Left renal pelvis (tissue), 4 donors: ENCODE measurements at places on chromosomes 5 and 9. TPM values are rescaled to one million over a fixed set of nuclear protein-coding genes. Genes with fewer than 3 reads are reported as not detected.

GRCh38 chr9:137589441-137590122 lies 730 bp downstream of the ZMYND19 start:
- DNase-seq, result no peak

TTC16 gene
- polyA plus RNA-seq, result 0.34 TPM

TMC1 gene
- polyA plus RNA-seq, result 0.63 TPM

ELAVL2 gene
- 3.3 TPM for polyA plus RNA-seq

GRCh38 chr9:75866273-75866871 lies 24.1 kb upstream of the PCSK5 start:
- DNase-seq, result peak; percentile 22

IFNA13 gene
- polyA plus RNA-seq, result not detected

GRCh38 chr9:36169708-36170107 lies 520 bp downstream of the CCIN start:
- no peak for DNase-seq

NR4A3 gene
- polyA plus RNA-seq, result 2.9 TPM

DNA sequence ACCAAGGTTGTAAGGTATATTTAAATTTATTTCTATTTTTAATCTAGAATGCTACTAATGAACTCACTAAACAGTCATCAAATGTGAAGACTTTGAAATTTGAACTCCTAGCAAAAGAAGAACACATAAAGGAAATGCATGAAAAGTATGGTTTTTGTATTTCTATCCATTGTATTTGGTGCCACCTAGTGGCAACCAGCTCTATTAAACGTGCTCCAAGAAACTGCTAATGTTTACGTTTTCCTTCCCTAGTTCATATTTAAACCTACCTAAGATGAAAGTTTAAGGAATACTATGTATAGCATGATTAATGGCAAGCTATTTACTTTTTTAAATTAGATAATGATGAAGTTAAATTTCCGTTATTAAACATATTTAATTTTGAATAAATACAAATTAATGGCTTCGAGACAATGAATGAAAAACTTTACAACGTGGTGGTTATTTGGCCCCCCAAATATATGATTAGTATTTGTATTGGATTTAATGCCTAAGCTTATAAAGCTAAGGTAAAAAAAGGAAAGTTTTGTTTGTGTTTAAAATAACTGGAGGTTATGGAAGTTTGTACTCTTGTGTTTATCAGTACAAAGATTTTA lies 115.9 kb upstream of the SH3GL2 start:
- peak; percentile 31 for DNase-seq

- DNase-seq, result no peak
Measured at GRCh38 chr5:616484-617039, 4.4 kb downstream of the CEP72 start.

S1PR3 gene
- 69.6 TPM for polyA plus RNA-seq

GRCh38 chr9:109035684-109036423 lies 22.6 kb upstream of the CTNNAL1 start:
- DNase-seq, result no peak

CDC20B gene
- 0.92 TPM for polyA plus RNA-seq

- no peak for DNase-seq
Measured at GRCh38 chr9:78122631-78123030, 91.0 kb upstream of the GNAQ start.

ANKRD18B gene
- not detected for polyA plus RNA-seq

GRCh38 chr9:1431461-1431860 lies 381.3 kb downstream of the DMRT2 start:
- DNase-seq, result no peak

PCDHB12 gene
- 4.9 TPM for polyA plus RNA-seq

DNA sequence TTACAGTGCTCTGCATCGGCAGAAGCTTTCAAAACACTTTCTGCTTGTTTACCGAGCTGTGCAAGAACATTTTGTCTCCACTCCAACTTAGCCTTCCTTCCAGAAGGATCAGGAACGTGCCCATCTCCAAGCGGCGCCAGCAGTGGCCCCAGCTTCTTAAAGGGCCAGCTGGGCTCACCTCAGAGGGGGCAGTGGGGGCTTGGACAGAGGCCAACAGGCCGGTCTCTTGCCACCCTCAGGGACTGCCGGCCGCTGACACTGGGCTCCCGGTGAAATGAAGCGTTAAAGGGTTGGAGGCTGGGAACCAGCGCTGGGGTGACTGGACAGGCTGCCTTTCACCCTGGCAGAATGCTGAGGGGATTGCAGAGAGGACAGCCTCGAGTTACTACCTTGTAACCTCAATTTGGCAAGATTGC lies 67.0 kb upstream of the RNU6ATAC start:
- DNase-seq, result no peak

CFAP90 gene
- polyA plus RNA-seq, result 4.2 TPM

DNA sequence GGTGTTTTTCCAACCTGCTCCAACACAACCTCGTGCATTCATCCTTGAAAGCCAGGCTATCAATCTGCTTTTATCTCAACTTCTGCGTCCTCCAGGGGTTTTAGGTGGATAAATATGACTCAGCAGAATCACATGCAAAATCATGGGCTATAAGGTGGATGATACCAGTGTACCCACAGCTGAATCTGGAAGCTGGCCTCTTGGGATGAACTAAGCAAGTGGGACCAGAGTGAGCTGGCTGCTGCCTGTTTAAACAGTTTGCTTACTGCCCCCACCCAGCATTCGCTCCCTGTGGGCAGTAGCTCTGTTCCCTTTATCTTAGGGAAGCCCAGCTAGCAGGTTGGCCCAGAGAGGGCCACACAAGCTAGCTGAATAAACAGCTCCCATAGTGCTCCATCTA lies 194.0 kb downstream of the CRB2 start:
- DNase-seq, result no peak

DNA sequence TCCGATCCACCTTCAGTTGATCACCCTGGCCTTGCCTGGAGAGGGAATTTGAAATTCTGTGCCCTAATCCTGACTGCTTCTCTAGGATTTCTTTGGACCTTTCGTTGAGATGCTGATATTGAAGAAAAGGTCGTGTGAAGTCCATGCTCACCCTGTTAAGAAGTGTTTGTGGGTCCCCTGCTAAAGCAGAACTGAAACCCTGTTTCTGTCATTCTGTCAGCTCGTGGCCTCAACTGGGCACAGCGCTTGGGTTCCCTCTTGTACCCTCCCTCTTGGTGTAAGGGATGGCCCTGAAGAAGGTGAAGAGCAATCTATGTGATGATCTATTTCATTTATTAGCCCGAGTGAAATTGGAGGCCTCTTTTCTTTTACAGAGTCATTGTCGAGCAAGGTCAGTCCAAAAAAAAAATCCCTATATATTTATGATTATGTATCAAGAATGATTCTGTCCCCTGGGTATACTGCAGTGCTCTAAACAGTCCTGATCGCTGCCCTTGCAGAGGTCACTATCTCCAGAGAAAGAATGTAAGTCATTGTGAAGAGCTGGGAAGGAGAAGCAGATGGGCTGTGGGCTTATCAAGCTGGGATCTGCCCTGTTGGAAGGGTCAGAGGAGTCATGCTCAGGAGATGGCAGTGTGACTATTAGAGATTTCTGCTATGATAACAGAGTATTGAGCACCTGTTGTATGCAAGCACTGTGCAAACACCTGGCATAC lies 56.1 kb downstream of the WWC1 start:
- no peak for DNase-seq

ZMYND19 gene
- polyA plus RNA-seq, result 20.7 TPM

DNA sequence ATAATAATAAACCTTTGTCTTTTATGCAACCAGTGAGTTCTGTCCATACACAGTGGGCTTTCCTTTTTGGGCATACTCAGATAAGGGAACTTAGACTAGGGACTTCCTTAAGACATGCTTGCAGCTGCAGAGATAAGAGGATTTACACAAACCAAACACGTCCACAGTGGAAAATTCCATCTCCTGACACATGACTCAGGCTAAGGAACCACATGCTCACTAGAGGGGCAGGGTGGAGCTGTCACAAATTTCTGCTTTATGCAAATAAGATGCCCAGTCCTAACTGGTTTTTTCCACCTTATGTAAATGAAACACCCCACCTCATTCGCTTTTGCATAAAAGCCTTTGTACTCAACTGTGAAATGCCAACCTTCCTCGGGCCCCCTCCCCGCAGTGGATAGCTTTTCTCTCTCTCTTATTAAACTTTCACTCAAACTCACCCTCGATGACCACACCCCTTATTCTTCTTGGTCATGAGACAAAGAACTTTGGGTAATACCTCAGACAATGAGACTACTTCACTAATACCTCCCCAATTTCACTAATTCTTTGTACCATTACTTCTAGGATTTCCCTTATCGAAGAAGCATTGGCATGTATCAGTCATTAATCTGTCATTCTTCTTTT lies 170.3 kb upstream of the FTMT start:
- no peak for DNase-seq

GRCh38 chr5:10149911-10150310 lies 99.8 kb downstream of the ATPSCKMT start:
- no peak for DNase-seq

- DNase-seq, result no peak
Measured at GRCh38 chr5:63573380-63573779, 388.9 kb downstream of the HTR1A start.

GRCh38 chr9:14616188-14616982 lies 76.8 kb downstream of the ZDHHC21 start:
- peak; percentile 16 for DNase-seq

GRCh38 chr5:127969002-127969401 lies 114.6 kb upstream of the SLC12A2 start:
- DNase-seq, result no peak

STXBP1 gene
- polyA plus RNA-seq, result 32.5 TPM

DNA sequence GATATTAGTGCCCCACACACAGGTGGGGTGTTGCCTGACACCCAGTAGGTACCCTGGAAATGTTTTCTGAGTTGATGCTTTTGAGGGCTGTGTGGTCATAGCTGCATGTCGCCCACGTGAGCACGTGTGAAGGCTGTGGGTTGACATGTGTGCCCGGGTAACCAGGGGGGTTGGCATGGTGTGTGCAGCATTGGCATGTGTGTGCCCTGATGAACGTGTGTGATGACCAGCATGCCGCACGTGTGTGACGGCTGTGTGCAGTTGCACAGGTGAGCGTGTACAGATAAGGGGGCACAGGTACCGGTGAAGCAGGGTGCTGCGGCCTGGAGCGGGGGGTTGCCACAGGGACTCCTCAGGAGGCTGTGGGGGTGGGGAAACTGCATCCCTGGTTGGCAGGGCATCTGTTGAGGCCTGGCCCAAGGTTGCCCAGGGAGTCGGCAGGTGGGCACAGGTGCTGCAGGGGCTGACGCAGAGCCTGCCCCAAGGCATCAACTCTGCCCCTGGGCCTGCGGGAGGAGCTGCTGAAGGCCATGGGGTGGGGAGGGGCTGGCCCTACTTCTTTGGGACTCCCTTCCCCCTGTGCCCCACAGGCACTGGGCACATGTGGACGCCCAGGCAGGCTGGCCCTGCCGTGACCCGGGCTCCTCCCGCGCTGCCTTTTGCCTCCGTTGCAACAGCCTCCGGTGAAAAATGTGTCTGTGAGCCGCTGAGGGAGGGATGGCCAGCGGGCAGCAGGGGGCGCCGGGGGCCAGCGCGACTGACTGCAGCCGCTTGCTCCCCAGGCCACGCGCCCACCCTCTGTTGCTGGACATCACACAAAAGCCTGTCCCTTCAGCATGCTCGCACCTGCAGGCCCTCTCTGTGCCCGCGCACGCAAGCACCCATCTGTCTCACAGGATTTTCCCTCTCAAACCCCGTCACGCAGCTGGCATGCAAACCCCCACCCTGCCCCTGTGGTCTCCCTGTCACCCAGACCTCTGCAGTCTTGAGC lies 2.2 kb downstream of the UNC5A start:
- no peak for DNase-seq

PTPN3 gene
- polyA plus RNA-seq, result 56.4 TPM

- no peak for DNase-seq
Measured at GRCh38 chr5:161311146-161311708, 235.3 kb downstream of the GABRB2 start.

DNA sequence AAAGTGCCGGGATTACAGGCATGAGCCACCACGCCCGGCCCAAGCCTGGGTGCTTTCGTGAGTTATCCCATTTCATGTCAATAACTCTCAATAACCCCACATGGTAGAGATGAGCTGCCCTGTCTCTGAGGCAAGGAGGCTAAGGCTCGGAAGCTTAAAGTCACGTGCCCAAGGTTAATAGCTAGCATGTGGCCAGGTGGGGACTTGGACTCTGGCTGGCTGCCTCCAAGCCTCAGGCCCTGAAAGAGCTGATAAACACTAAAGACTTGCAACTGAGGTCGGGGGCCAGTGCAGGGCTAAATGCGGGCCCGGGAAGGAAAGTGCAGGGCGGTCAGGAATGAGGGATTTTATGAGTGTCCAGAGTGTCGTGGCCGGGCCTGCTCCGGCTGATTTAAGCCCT lies 30.9 kb upstream of the BARHL1 start:
- DNase-seq, result no peak

- DNase-seq, result peak; percentile 60
Measured at GRCh38 chr5:179763215-179763945, 30.4 kb upstream of the LTC4S start.

DNAJC18 gene
- 24.0 TPM for polyA plus RNA-seq

GRCh38 chr9:133608382-133608781 lies 807 bp downstream of the FAM163B start:
- no peak for DNase-seq

DNA sequence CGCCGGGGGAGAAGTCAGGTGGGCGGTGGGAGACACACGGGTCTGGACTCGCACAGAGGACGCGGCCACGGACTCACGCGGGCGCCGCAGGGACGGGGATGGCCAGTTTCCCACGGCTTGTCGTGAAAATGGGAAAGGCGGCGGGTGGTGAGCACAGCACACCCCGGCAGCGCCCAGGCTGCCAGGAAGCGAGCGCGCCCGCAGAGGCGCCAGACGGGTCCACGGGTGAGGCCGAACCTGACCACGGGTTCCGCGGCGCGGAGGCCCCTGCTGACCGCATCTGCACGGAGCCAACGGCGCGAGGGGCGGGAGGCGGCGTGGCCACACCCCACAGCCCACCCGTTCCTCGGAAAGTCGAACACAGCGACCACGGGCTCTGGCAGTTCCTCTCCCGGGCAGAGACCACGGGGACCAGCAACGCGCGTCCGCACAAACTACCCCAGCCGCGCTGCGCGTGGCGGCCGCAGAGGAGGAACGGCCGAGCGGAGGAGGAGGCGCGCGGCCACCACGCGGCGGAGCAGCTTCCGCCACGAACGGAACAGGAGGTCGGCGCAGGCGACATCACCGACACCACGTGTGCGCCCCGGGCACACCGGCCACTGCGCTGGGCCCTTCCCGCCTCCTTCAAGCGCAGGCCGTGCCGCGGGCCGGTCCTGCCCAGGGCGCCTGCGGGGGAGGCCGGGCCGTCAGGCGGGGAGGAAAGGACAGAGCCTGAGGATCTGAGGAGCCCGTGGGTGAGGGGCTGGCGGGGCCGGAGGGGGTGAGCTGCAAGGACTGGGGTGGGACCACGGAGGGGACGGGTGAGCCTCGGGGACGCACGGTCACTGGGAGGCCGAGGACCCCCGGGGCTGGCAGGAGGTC lies 5.6 kb downstream of the EXD3 start:
- DNase-seq, result no peak

NMUR2 gene
- polyA plus RNA-seq, result not detected
